ENCODE measurements at places on chromosomes 2 and 18. TPM values are rescaled to one million over a fixed set of nuclear protein-coding genes. Genes with fewer than 3 reads are reported as not detected.

Gene FAM136A
- total RNA-seq, result 35.6 TPM

Gene ABCG5
- total RNA-seq, result not detected

Gene ACOXL
- total RNA-seq, result 0.10 TPM

Gene CLEC4F
- 0.18 TPM for total RNA-seq

Gene VIT
- not detected for total RNA-seq

Gene FSHR
- not detected for total RNA-seq

Gene NCKAP5
- 9.9 TPM for total RNA-seq

Gene CDH2
- 104 TPM for total RNA-seq

Gene CROCC2
- total RNA-seq, result not detected

Gene SP5
- not detected for total RNA-seq

Gene CCDC178
- 1.2 TPM for total RNA-seq

Gene DCTN1
- 167 TPM for total RNA-seq

Gene UGT1A6
- total RNA-seq, result not detected

Gene PASK
- 8.1 TPM for total RNA-seq

Gene AKAIN1
- not detected for total RNA-seq

Gene TNS1
- total RNA-seq, result 46.1 TPM

Gene CCDC142
- total RNA-seq, result 12.5 TPM

Gene E2F6
- 13.9 TPM for total RNA-seq

Gene TFCP2L1
- not detected for total RNA-seq

Gene SOX11
- total RNA-seq, result 12.7 TPM

Gene ZNF804A
- total RNA-seq, result 0.82 TPM

Gene POTEC
- total RNA-seq, result not detected

Gene C2orf15
- total RNA-seq, result 0.41 TPM

Gene SRD5A2
- total RNA-seq, result not detected

Gene DYNC1I2
- 174 TPM for total RNA-seq

Gene ZSWIM2
- not detected for total RNA-seq

Gene CERKL
- total RNA-seq, result not detected

Gene MBOAT2
- 17.5 TPM for total RNA-seq

Gene GCC2
- total RNA-seq, result 11.8 TPM

Gene CRYGC
- total RNA-seq, result not detected

Gene MDH1B
- total RNA-seq, result 0.12 TPM

Gene ASPRV1
- 0.64 TPM for total RNA-seq

Gene SCG2
- 0.29 TPM for total RNA-seq

Gene REEP1
- 0.06 TPM for total RNA-seq

Gene FSIP2
- 0.82 TPM for total RNA-seq

Gene FAM228A
- total RNA-seq, result not detected

Gene GPR45
- not detected for total RNA-seq

Gene SMPD4
- total RNA-seq, result 64.9 TPM

Gene HOXD12
- not detected for total RNA-seq

Gene SPC25
- total RNA-seq, result 1.6 TPM

Gene PLCL1
- total RNA-seq, result 5.0 TPM

Gene TCF23
- total RNA-seq, result not detected

Gene SUPT7L
- total RNA-seq, result 13.9 TPM

Gene STARD6
- total RNA-seq, result not detected

Gene RTKN
- 14.5 TPM for total RNA-seq
